ENCODE measurements at places on chromosomes 2 and 18.

- DNase-seq, result no peak
Observed at GRCh38 chr2:21693081-21693480, 569.3 kb downstream of the TDRD15 start.

- no peak for DNase-seq
Observed at GRCh38 chr18:3671176-3671575, 221.2 kb downstream of the TGIF1 start.

DNA sequence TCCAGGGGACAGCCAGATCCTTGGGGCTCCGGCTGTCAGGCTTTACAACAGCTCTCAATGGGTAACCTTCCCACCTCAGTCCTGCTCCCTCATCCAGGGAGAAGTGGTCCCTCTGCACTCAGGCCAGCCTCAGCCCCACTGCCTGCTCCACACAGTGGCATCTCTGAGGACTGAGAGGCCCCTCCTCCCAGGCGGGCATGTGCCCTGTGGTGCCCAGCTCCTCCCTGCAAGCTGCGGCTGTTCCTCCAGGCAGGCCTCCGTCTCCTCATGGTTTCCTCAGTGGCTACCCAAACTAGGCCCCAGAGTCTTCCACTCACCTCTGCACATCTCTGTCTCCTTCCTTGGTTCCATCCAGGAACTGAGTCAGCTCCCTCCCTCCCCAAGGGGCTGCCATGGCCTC lies 81.7 kb upstream of the TMEM200C start:
- no peak for DNase-seq

DNA sequence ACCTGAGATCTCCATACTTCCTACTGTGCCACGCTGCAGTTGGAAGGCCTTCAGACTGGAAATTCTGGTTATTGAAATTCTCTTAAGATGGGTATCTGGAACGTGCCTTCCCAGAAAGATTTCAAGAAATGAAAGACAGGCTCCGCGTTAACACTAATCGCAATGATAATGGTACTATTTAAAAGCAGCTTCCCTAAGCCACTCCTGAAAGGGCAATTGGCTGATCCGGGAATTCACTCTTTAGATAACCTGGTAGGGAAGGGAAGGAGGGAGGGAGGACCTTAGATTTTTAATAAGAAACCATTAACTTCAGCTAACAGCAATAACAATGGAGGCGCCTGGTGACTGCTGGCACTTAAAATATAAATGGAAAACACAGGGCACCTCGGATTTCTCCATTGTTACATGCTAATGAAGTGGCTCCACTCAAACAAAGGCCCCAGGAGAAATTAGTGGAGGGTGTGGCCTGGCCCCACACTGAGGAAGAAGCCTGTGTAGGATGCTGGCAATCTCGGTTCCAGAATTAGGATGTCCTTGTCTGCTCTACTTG lies 22.5 kb upstream of the MTA3 start:
- DNase-seq, result no peak

DNA sequence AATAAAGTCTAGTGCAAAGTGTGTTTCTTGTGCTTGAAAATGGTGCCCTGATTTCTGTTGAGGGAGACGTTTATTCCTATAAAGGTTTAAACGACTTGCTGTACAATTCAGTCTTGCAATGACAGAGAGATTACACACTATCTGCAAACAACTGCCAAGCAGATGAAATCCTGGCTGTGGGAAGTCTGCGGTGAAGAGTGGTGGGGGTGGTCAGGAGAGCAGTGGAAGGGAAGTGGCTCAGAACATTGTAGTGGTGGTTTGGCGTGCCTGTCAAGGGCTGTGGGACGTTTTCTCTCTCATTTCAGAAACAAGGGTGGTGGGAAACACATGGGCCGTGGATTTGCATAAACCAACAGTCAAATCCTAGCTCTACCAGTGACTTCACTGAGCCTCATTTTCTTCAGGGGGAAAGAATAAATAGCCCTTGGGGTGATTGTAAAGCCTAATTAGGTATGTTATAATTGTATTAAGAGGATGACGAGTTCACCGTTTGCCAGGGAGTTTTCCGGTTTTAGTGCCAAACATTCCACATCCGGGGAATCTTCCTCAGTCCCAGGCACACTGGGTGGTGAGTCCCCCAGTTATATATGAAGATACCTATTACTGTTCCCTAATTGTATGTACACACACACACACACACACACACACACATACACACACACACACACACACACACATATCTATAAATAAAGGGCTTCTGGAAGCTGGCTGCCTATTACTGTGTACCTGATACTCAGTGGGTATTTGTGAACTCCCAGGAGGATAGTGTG lies 115.0 kb downstream of the SPTBN1 start:
- DNase-seq, result no peak

- DNase-seq, result no peak
Observed at GRCh38 chr2:200687922-200688920, 102.4 kb downstream of the AOX1 start.

All from NCI-H1105 (cell line).